MV-4-11 (cell line): ENCODE measurements at places on chromosomes 12 and 14.
A peak's percentile ranks its signal among the peaks of the same experiment; 100 is the strongest.

- DNase-seq: no peak
Measured at GRCh38 chr14:54368291-54368690, 28.5 kb upstream of the CDKN3 start.

- DNase-seq: no peak
Measured at GRCh38 chr12:93707836-93708235, 30.7 kb downstream of the CRADD start.

GRCh38 chr12:22217556-22217955, 117.0 kb downstream of the ST8SIA1 start:
- no peak for DNase-seq

DNA sequence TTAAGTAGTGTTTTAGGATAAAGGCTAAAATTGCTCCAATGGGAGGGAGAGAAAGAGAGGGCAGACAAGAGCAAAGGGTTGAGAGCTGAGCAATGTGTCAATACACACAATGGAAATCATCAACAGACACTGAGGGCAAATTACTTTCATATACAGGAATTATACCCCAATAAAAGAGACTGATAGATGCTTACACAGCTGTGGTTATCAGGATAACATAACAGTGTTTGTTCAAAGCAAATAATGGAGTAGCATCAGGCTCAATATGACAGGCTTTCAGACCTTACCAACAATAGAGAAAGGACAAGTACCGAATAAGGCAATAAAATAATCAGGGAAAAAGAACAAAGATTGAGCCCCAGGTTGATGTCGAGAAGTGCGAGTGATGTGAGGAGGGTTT, 53.4 kb upstream of the DIO2 start:
- DNase-seq: no peak

DNA sequence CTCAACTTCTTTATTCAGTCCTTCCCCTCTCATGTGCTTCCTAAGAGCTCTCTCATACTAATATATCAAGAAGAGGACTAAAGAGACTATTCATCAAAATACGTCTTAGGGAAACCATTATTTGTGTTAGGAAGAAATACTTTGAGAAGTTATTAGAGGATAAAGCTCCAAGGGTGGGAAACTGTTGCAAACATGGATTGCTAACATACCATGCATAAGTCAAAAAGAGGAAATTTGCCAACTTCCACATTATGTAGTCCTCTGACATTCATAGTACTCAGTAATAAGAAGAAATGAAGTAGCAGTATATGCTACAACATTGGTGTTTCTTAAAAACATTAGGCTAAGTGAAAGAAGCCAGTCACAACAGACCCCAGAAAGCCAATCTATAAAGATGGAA, 128.8 kb upstream of the CLEC14A start:
- DNase-seq: peak; percentile 19

DNA sequence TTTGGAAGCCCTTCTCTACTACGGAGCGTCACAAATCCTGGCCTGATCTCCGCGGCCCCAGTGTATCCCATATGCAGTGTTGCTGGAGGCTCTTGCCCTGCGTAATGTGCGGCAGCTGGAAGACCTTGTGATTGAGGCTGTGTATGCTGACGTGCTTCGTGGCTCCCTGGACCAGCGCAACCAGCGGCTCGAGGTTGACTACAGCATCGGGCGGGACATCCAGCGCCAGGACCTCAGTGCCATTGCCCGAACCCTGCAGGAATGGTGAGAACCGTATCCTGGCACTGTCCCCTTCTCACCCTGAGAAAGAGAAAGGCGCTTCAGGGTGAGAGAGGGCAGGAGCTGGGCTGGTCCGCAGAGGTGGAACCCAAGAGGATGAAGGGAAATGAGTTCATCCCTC, 5.3 kb downstream of the COPS7A start:
- no peak for DNase-seq
